ENCODE measurements at places on chromosomes 11 and 22. TPM values are rescaled to one million over a fixed set of nuclear protein-coding genes. Genes with fewer than 3 reads are reported as not detected.

DNA sequence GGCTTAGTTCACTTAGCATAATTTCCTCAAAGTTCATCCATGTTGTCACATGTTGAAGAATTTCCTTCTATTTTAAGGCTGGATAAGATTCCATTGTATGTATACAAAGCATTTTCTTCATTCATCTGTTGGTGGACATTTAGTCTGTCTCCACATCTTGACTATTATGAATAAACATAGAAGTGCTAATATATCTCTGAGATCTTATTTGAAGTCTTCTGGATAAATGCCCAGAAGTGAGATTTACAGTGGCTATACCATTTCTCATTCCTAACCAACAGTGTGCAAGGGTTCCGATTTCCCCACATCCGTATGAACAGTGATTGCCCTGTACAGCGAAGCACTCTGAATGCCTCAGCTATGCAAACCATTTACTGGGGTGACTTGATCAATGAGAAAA is 6.6 kb upstream of the ZFTA start:
- no peak for DNase-seq

DNA sequence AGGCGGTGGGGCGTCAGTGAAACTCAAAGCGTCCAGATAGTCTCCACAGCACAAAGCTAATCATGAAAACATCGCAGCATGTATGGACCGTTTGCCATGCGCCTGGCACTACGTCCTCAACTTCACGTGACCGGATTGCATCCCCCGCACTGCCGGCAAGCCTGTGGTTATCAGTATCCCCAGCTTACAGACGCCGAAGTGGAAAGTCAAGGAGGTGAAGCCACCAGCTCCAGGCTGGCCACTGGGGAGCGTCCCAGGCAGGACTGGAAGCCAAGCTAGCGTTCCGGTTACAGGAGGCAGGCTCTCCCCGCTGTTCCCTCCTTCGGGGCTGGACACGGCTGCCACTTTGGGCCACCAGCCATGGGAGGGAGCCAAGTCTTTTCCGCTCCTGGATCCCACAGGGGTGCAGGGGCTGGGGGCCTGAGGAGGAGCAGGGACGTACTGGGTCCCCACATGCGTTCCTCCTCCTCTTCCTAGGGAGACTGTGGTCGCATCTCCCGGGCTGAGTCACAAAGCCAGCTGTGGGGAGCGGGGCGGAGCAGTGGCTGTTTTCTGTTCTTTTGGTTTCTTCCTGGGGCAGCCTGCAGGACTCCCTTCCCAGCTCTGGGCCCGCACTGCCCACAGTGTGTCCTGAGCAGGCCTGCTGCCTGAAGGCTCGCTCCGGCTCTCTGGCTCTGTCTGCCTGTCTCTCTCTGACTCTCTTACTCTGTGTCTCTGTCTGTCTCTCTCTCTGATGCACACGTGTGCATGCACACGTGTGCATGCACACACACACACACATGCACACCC is 4.3 kb upstream of the OSBPL5 start:
- DNase-seq = no peak

GRCh38 chr22:43893266-43893665 is 1.5 kb upstream of the PNPLA5 start:
- no peak for DNase-seq

TEX12 gene
- not detected for total RNA-seq

- no peak for DNase-seq
These were observed 18.2 kb downstream of the GNB1L start for GRCh38 chr22:19836512-19836911.

GRCh38 chr11:83056204-83056603 is 15.5 kb downstream of the RAB30 start:
- DNase-seq = no peak

DNA sequence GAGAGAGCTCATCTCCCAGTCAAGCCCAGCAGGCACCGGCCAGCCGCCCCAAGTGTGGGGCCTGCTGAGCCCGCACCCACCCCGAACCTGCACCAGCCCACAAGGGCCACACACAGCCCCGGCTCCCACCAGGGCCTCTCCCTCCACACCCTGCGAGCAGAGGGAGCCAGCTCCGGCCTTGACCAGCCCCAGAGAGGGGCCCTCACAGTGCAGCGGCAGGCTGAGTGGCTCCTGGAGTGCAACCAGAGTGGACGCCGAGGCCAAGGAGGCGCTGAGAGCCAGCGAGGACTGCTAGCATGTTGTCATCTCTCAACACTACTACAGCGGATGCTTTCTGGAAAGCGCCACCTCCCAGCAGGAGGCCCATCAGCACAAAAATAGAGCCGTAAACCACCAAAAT is 10.9 kb downstream of the DEFB108B start:
- no peak for DNase-seq

SGSM1 gene
- not detected for total RNA-seq

POU2AF1 gene
- not detected for total RNA-seq

DNA sequence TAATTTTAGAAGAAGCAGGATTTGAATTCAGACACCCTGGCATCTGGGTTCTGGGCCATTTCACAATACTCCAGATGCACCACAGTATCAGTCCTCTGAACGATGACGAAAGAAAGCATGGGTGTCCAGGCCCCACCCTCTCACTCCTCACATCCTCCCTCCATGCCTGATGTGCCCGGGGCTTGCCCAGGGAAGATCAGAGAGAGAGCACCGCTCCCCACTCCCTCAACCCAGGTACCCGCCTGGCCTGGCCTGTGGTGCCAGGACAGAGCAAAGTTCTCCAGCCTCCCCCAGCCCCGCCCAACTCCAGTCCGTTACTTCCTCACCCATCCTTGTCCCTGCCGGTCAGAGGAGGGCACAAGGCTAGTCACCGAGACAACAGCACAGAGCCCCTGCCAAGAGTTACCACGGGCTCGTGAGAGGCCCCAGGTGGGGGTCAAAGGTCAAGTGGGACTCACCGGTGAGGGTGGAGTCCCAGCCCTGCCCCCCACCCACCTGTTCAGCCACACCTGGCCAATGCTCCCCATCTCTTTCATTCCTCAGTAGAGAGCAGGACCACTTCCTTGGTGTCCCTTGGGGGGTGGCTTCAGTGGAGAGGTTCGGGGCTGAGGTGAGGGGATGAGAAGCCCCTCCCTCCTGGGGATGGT is 8.1 kb downstream of the BCL9L start:
- no peak for DNase-seq

GRCh38 chr22:22810018-22810427 is 77.6 kb upstream of the IGLL5 start:
- peak; percentile 79 for DNase-seq

- no peak for DNase-seq
These were observed 6.0 kb upstream of the SGSM3 start for GRCh38 chr22:40364431-40364830.

CRYBB1 gene
- total RNA-seq = not detected

GRCh38 chr11:77174559-77174958 is 46.5 kb downstream of the MYO7A start:
- DNase-seq = no peak

OR51G1 gene
- not detected for total RNA-seq

DNA sequence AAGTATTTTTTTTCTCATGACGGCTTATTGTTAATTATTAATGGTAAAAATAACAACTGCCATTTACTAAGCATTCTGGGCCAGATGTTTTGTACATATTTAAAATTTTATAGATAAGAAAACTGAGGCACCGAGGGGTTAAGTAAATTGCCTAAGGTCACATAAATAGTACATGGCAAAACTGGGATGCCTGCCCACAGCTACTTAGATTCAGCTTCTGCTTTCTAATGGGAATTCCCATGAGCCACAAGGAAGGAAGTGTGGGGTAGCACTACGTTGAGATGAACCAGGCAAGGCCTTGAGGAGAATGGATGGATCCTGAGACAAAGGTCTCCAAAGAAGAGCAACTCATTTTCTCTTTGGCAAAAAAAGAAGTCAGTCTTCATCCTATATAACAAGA is 11.9 kb upstream of the PHF21A start:
- DNase-seq = no peak

GRCh38 chr22:38468443-38469305 is 778 bp downstream of the KDELR3 start:
- no peak for DNase-seq

- no peak for DNase-seq
These were observed 15.1 kb downstream of the MCAT start for GRCh38 chr22:43128116-43128515.

GRCh38 chr11:86483610-86483939 is 108.9 kb downstream of the CCDC81 start:
- DNase-seq = no peak

ME3 gene
- 17.5 TPM for total RNA-seq

DNA sequence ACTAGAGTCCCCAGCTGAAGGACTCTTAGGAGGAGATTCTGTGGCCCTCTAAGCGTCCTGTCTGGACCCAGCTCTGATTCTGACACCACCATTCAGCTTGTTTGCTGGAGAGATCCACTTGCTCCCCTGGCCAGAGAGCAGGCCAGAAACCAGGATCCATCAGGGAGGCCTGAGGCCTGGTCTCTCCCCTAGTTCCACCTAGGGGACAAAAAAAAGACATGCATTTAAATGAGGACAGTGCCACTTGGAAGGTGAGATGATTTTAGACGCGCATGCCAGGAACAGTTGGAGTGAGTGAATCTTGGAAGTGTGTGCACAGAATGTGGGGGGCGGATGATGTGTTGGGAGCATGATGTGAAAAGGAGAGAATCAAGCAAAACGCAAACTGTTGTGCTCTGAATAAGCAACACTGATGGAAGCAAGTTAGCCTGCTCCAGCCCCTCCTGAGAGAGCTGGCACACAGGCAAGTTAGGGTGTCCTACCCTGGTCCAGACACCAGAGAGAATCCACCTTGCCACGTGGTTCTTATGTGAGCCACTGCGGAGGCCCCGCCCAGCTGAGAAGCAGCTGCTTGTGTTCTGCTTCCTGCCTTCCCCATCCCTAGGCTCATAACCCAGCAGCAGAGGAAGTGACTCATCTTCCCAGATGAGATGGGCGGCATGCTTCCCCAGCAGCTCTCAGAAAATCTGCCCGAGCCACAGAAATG is 8.0 kb upstream of the SLCO2B1 start:
- no peak for DNase-seq

CHRDL2 gene
- not detected for total RNA-seq

MRPL11 gene
- 42.1 TPM for total RNA-seq

- DNase-seq = no peak
These were observed 31.6 kb upstream of the KCNQ1OT1 start for GRCh38 chr11:2731130-2732125.

- no peak for DNase-seq
These were observed 7.9 kb upstream of the MACROD1 start for GRCh38 chr11:64173616-64174355.

- no peak for DNase-seq
These were observed 182.5 kb downstream of the CADM1 start for GRCh38 chr11:115321605-115322289.

- no peak for DNase-seq
These were observed 19.0 kb downstream of the NCF4 start for GRCh38 chr22:36879775-36880174.

GRCh38 chr11:117525866-117526542 is 198.3 kb downstream of the CEP164 start:
- DNase-seq = no peak

DNA sequence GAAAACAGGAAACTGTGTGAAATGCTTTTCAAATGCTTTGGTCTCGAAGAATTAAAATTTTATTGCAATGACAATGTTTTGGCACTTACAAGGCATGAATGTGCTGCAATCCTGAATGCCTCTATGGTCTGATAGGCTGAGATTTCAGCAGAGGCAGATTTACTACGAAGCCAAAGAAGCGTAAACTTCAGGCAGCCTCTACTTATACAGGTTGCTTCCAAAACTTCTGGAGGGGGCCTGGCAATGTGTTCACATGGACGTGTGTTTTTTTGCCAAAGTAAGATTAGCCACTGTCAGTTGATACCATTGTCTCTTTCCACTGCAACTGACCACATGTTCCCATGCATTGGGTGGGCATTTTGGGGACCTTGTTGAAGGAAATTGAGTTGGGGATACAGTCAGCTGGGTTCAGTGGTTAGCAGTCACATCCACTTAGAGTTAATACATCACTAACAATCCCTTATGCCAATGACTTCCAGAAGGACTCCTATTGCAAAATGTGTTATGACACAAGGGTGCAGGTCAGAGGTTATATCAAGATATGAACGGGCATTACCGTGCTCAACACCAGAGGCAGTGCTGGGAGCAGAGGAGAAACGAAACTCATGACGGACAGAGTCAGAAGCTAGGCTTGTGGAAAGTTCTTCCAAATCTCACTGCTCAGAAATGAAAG is 48.8 kb downstream of the ABTB2 start:
- DNase-seq = no peak

GRCh38 chr22:19488884-19489843 is 9.4 kb downstream of the CDC45 start:
- DNase-seq = no peak

DNA sequence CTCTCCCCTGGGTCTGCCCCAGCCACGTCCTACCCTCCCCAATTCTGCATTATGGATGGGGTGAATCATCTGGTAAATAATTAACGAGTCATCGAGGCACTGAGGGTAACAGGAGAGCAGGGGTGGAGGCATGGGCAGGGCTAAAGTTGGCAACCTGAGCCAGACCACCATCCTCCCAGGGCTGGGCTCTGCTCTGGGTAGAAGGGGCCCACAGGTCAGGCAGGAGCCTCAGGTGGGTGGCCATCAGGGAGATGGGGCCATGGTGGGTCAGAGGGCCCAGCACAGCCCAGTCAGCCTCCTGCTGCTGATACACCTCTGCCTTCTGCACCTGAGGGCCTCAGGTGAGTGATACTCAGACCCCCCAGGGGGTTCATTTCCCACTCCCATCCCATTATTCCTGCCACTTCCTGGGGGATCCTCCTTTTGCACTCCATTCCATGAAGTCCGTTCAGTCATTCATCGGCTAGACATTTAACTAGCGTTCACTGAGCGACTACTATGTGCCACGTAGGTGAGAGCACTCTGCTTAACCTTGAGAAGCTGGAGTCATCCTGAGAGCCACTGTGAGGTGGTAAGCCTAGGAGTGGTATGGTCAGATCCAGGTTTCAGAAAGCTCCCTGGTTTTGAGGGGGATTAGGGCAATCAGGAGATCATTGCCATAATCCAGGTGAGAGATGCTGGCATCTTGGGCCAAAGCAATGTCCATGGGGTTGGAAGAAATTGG is at the start of gene VSIG10L2:
VSIG10L2 (plus strand) TSS at position 248 of the 724 bp plus-strand sequence; CDS start at position 260, 12 bp downstream.
- DNase-seq = peak; percentile 54

GRCh38 chr11:126359431-126360048 is 4.1 kb downstream of the ST3GAL4 start:
- DNase-seq = peak; percentile 91

FGF3 gene
- 2.5 TPM for total RNA-seq

MMP1 gene
- total RNA-seq = not detected

- no peak for DNase-seq
These were observed 142.4 kb downstream of the DDX10 start for GRCh38 chr11:108807262-108807661.

DNA sequence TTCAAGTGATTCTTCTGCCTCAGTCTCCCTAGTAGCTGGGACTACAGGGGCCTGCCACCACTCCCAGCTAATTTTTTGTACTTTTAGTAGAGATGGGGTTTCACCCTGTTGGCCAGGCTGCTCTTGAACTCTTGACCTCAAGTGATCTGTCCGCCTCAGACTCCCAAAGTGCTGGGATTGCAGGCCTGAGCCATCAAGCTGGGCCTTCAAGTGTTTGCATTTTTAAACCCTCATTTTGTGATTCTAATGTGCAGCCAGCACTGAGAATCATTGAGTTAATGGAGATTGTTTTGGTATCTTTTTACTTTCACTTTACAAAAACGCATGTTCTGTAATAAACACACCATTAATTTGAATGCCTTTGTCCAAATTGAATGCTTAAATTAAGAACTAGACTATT is 3.4 kb downstream of the TYR start:
- DNase-seq = no peak

Data from osteocyte (in vitro differentiated cells).